Left ventricle myocardium inferior (tissue), 1 donor: ENCODE measurements at places on chromosomes 1 and 21.

DNA sequence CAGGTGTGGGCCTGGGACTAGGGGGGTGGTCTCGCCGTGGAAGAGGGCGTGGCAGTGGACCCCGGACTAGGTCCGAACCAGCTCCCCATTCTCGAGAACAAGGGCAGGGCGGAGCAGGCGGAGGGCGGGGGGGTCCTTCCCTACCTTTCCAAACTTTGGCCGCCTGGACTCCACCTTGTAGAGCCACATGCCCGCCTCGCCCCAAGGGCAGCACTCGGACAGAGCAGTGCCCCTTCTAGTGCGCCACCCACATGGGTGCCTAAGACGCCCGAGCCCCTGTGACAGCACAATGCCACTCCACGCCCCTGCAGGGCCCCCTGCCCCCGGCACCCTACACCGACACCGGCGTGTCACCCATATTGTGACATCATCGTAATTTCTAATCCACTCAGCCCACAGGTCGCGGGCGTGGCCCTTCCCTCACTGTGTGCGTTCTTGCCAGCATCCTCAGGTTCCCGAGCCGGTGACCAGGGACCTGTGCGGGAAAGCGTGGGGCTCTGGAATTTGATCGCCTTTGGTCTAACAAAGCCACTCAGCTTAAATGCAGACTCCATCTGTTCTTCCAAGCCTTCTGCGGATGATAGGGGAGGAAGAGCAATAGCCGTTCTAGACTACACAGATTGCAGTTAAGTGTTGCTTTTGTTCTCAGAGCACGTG is 553 bp upstream of the STMN1 start:
- DNase-seq: peak; percentile 16

GRCh38 chr1:4416189-4416588 is 238.2 kb upstream of the AJAP1 start:
- no peak for DNase-seq

- DNase-seq: no peak
These were observed 166.3 kb upstream of the RAB4A start for GRCh38 chr1:229104654-229105053.

DNA sequence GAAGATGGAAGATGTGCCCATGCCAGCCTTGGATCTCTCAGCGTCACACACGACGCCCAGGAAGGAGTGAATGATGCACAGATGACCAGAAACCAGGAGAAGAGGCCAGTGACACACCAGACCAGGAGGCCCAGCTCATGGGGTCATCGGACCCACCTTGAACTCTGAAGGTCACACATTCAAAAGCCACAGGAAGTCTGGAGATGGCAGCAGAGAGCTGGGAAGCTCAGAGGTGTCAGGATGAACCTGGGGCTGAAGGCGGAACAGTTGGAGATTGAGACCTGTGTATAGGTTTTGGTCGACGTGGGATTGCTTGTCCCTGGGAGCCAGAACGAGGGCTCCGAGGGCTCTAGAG is 43.6 kb downstream of the SLC19A1 start:
- no peak for DNase-seq

DNA sequence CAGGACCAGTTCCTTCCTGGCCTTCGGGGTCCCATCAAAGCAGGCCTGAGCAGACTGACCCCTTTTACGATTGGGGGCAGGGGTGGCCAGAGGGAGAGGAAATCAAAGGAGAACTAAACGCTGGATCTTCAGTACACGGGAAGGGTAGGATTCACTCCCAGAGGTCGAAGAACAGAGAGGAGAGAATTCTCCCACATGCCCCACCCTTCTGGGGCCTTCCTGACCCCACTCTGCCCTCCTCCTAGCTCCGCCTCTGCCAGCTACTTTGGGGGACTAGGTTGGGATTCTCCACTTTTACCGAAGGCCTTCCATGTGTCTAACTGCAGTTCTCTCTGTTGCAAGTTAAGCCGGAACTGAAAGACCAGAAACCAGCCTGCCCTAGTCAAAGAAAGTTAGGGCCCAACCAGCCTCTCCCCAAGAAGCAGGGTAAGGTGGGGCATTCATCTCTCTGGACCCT is 654 bp upstream of the ARHGEF2 start:
- peak; percentile 46 for DNase-seq

DNA sequence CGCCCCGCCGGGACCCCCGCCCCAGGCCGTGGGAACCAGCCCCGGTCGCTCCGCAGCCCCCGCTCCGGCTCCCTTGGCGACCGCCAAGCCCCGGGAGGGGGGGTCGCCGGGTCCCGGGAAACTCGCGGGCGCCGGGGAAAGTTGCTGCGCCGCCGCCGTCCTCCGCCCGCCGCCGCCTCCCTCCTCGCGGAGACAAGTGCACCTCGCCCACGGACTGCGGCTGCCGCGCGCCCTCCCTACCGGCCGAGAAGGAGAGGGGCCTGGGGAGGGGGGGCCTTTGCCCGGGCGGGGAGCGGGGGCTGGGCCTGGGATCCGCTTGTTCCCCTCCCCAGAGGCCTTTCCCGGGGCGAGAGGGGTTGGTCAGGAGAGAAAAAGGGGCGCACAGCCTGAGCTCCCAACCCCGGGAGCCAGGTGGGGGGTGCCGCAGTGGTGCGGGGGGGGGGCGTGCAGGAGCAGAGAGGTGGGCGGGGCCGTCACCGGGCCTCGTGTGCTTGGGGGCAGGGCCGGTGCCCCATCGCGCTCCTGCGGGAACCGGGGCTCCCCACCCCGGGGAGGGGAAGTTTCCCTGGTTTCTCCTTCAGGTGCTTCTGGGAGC is 592 bp downstream of the AGRN start:
- DNase-seq: no peak

DNA sequence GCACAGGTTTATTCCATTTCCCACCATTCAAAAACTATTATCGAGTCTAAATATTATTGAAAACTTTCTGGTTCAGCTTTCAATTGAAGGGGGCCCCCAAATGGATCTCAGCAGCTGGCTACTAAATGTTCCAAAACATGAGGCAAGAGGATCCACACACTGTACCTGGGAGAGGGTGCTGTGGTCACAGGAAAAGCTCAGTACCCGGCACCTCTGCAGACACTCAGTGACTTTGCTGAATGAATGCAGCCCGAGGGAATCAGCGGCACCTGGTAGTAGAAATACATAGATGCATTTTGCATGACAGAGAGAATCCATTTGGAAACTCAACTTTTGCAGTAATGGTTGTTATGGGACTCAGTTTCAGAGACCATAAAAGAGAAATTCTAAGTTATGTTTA is 89.3 kb downstream of the PCP4 start:
- no peak for DNase-seq

GRCh38 chr21:21232320-21232719 is 234.1 kb downstream of the NCAM2 start:
- no peak for DNase-seq

DNA sequence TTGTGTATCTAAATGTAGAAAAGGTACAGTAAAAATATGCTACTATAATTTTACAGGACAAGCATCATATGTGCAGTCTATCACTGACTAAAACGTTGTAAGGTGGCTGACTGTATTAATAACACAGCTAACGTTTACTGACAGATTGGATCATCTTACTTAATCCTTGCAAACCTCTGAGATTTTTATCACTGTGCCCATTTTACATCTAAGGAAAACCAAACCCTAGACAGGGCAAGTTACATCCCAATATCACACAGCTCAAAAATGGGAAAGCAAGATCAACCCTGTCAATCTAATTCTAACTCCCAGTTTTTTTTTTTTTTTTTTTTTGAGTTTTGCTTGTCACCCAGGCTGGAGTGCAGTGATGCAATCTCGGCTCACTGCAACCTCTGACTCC is 7.5 kb upstream of the RIT1 start:
- no peak for DNase-seq

DNA sequence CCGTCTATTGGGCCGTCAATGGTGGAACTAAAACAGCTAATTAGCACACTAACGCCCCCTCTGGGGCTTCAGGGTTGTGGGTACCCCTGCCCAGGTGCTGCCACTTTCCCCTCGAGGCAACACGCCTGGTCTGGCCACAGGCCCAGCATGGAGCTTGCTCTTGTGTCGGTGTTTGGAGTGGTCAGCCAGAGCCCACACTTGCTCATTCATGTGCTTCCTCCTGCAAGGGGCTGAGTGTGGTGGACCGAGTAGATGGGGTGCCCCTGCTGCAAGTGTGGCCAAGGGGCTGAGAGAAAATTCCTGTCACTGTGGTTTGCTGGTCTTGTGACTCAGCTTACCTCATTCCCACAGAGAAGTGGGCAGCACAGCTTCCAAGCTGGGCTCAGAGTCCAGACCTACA is 25.7 kb downstream of the HTR6 start:
- DNase-seq: no peak
